ENCODE measurements at places on chromosomes 11 and 22. TPM values are rescaled to one million over a fixed set of nuclear protein-coding genes. Genes with fewer than 3 reads are reported as not detected.

The ACCSL gene
- not detected for total RNA-seq

The OR2AG1 gene
- not detected for total RNA-seq

The RAG2 gene
- not detected for total RNA-seq

The CD3E gene
- 515 TPM for total RNA-seq

The KCNJ5 gene
- not detected for total RNA-seq

The TSPAN32 gene
- total RNA-seq, result 47.0 TPM

The MYBPC3 gene
- not detected for total RNA-seq

The DCHS1 gene
- 0.23 TPM for total RNA-seq

The OR6M1 gene
- not detected for total RNA-seq

The SPI1 gene
- total RNA-seq, result not detected

The CRACR2B gene
- total RNA-seq, result 18.7 TPM

The OR10A2 gene
- not detected for total RNA-seq

The WNT11 gene
- total RNA-seq, result 0.83 TPM

The HTR3A gene
- total RNA-seq, result not detected

The MED15 gene
- total RNA-seq, result 155 TPM

The C22orf31 gene
- total RNA-seq, result not detected

The OR51E2 gene
- not detected for total RNA-seq

The SLC7A4 gene
- total RNA-seq, result 0.16 TPM

The RPS6KB2 gene
- 66.9 TPM for total RNA-seq

The OR6T1 gene
- not detected for total RNA-seq

The OLFML1 gene
- not detected for total RNA-seq

The TKFC gene
- total RNA-seq, result 26.4 TPM

The CCDC157 gene
- 4.3 TPM for total RNA-seq

The MS4A3 gene
- not detected for total RNA-seq

The NPTXR gene
- total RNA-seq, result 0.68 TPM

The LRRC51 gene
- 6.9 TPM for total RNA-seq

The TPBGL gene
- not detected for total RNA-seq

The BAIAP2L2 gene
- total RNA-seq, result 0.47 TPM

The BIK gene
- 2.0 TPM for total RNA-seq

The IL18 gene
- total RNA-seq, result 0.40 TPM

The TUG1 gene
- 67.3 TPM for total RNA-seq

The VSTM5 gene
- not detected for total RNA-seq

The CARD18 gene
- not detected for total RNA-seq

The OR2AG2 gene
- 0.08 TPM for total RNA-seq

The SOX6 gene
- total RNA-seq, result not detected

The GGT5 gene
- 0.44 TPM for total RNA-seq

The NXPE1 gene
- not detected for total RNA-seq

The DDI1 gene
- not detected for total RNA-seq

The LRRC10B gene
- not detected for total RNA-seq

The TMEM191C gene
- total RNA-seq, result 2.4 TPM

The BSX gene
- not detected for total RNA-seq

The AMBRA1 gene
- total RNA-seq, result 34.0 TPM

The MS4A6E gene
- not detected for total RNA-seq

The AGBL2 gene
- total RNA-seq, result 5.6 TPM

The SEC14L3 gene
- not detected for total RNA-seq

The CTSW gene
- total RNA-seq, result 381 TPM

The PHETA2 gene
- 1.9 TPM for total RNA-seq

The PDGFB gene
- 0.18 TPM for total RNA-seq

The PTPRCAP gene
- 447 TPM for total RNA-seq

The ANO3 gene
- not detected for total RNA-seq

The CRYBB2 gene
- total RNA-seq, result not detected

The RIN1 gene
- 1.3 TPM for total RNA-seq

The SMIM35 gene
- total RNA-seq, result 2.4 TPM

The PIM3 gene
- 45.1 TPM for total RNA-seq

The CALCA gene
- not detected for total RNA-seq

The GNG3 gene
- total RNA-seq, result not detected

The TNNT3 gene
- 2.8 TPM for total RNA-seq

Data from activated CD8-positive, alpha-beta T cell treated with anti-CD3 and anti-CD28 coated beads, Interleukin-2, amount 10 ng/mL, durations not matched to agents 7 days and 5 days (primary cell).